Stimulated activated CD4-positive, alpha-beta T cell treated with anti-CD3 and anti-CD28 coated beads, Interleukin-12 subunit alpha, Interleukin-12 subunit beta, amount 100 ng/mL, for 4 hours (primary cell): ENCODE measurements at places on chromosomes 4 and X.

DNA sequence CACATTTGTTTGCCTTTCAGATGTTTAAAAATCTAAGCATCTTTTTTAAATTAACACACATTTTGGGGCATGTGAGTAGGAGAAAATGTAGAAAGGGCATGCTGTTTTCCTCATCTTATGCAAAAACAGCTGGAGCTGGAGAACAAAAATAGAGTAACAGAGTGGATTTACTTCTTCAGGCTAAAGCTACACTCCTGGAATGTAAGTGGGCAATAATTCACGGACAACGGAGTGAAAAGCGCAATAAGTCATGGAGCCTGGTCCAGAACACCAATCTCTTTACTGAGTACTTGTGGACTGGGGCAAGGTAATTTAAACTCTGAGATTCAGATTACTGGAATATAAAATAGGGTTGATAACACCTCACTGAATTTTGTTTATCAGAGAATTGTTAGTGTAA lies 1018.8 kb upstream of the HS3ST1 start:
- DNase-seq = no peak

DNA sequence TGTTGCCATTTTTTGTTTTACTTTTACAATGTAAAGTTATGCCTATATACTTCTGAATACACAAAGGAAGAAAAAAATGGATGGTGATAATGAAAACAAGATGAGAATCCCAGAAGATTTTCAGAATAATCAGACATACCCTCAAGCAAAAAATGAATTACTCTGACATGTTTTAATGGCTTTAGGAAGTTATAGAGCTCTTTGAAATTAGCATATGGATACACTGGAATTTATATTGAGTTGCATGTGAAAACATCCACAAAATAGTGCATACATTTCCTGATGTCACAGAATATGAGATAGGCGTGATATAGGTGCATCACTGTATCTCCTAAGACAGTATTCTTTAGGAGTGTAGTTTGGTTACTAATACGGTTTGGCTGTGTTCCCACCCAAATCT lies 351.3 kb downstream of the SLC7A11 start:
- no peak for DNase-seq

- DNase-seq = peak; percentile 7
Observed at GRCh38 chrX:110310896-110311295, 7.0 kb downstream of the AMMECR1 start.

DNA sequence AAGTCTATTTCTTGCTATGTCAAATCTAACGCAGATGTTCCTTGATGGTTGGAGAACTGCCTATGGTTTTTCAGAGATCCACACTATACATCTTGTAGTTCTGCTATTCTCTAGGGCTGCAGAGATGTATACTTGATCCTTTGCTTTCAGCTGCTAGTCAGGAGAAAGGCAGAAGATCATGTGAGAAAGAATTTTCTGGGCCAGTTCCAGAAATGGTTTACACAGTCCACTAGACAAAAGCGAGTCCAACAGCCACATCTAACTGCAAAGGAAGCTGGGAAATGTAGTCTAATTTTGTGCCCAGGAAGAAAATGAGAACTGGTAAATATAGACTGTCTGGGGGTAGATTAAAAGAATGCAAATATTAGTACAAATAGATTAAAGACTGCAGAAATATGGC lies 394.3 kb upstream of the SLIT2 start:
- DNase-seq = no peak

DNA sequence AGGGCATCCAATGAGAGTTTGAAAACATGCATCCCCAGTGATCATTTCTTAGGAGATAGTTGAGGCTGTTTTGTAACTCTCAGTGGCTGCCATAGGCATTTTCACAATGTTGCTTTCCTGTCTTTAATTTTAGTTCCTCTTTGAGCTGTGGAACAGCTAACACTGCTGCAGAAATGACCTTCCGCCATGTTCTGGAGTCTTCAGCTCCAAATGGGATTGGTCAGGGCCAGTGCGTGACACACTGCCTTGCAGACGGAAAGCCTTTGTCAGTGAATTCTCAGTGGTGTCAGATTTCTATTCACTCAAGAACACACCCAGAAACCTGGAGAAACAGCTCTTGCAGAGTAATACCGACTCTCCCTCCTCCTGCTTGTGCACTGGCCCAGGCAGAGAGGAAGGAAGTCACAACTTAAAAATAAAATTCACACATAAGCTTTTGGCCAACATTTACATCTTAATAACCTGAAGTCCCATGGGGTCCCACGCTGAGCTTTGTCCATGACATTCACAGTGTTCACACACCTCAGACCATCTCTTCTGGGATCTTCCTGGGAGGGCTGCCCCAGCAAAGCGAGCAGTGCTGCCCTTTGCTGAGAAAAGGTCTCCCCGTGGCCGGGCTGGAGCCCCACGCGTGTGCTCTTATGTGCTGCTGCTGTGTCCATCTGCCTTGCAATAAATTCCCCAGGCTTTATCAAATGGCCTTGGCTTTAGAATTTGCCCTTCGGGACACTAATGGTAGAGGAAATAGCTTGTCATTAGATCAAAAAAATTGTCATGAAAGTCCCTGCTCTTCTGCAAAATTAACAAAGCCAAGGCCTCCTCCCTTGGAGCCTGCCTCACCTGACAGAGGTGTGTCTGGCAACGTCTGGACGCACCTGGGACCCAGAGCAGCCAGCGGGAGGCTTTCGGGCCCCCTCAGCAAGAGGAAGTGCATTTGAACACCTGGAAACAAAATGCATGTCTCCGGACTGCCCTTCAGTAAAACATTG lies 126.8 kb downstream of the IRF2 start:
- DNase-seq = no peak

GRCh38 chr4:143699331-143700045 lies 987 bp downstream of the FREM3 start:
- no peak for DNase-seq

- no peak for DNase-seq
Observed at GRCh38 chrX:29487714-29488113, 727.6 kb upstream of the MAGEB2 start.

DNA sequence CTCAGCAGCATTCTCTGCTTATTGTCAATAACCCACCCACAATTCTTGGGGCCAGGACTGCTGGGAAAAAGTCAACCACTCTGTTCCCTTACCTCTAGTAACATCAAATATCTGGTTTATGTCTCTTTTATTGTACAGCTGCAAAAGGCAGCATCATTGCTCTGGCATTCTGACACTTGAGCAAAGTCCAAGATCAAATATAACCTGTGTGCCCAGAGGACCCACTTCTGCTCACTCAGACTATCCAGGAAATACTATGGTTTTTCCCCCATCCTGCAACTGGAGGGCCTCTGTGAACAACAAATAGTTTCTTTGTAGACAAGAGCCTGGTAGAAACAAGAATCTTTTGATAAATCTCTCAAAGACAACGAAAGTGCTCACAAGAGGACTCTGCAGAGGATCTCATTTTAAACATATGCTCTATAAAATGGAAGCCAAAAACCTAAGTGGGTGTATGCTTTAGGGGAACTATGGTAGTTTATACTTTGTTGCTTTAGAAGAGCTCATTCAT lies 154.7 kb downstream of the RAB28 start:
- no peak for DNase-seq

DNA sequence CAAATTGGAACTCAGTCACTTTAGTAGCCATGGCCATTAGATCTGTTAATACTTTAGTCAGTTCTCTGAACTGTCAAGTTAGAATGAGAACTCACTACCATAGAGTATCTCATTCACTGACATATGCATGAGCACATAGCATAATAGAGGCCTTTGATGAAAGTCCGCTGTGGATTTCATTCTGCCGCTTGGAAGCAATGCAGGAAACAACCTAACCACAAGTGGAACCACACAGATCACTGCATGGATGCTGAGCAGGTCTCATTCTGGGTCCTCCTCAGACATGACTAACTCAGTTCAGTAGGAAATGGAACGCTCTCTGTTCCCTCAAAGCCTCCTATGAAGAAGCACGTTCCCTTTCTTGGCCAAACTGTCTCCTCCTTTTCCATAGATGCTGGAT lies 1624.8 kb upstream of the TENM3 start:
- no peak for DNase-seq

- no peak for DNase-seq
Observed at GRCh38 chr4:79213010-79213409, 112.9 kb downstream of the NAA11 start.

DNA sequence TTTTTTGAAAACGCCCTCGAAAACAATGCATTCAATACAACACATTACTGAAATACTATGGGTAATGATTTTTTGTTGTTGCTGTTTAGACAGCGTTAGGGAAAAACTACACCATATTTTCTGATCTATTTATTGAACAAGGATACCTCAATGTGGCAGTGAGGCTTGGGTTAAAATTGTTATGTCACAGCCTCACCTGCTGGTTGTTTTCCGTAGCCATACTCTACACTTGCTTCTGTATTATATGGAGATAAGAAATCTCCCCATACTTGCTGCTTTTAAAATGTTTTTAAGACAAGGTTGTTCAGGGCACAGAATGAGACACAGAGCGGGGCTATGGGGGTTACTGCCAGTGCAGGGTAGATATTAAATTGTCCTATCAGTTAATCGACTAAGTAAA lies 221.6 kb upstream of the FTHL17 start:
- DNase-seq = no peak

- DNase-seq = no peak
Observed at GRCh38 chr4:17670423-17670822, 56.0 kb downstream of the MED28 start.

GRCh38 chr4:147334478-147334877 lies 146.4 kb upstream of the EDNRA start:
- DNase-seq = no peak

- DNase-seq = no peak
Observed at GRCh38 chrX:22818061-22818460, 181.7 kb upstream of the DDX53 start.

- peak; percentile 7 for DNase-seq
Observed at GRCh38 chrX:135185795-135186443, 14.7 kb upstream of the CT55 start.

- DNase-seq = no peak
Observed at GRCh38 chr4:175705407-175705806, 106.7 kb downstream of the GPM6A start.

DNA sequence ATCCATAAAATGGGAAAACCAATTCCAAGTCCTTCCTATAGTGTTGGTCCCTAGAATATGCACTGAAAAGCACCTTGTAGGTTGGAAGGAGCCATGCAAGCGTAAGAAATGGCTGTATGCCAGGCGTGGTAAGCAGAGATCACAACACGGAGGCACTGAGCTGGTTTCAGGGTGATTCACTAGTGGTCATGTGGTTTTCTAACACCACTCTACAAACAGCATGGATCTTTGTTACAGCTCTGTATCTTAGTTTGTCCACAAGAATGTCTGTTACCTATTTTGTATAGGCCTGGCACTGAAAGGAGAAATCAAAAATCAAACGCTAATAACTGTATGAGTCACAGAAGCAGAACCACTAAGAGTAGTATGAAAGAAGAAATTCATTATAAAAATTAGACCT lies 71.9 kb downstream of the MAGEB17 start:
- no peak for DNase-seq

GRCh38 chrX:120316587-120317283 lies 5.5 kb upstream of the TMEM255A start:
- DNase-seq = no peak

DNA sequence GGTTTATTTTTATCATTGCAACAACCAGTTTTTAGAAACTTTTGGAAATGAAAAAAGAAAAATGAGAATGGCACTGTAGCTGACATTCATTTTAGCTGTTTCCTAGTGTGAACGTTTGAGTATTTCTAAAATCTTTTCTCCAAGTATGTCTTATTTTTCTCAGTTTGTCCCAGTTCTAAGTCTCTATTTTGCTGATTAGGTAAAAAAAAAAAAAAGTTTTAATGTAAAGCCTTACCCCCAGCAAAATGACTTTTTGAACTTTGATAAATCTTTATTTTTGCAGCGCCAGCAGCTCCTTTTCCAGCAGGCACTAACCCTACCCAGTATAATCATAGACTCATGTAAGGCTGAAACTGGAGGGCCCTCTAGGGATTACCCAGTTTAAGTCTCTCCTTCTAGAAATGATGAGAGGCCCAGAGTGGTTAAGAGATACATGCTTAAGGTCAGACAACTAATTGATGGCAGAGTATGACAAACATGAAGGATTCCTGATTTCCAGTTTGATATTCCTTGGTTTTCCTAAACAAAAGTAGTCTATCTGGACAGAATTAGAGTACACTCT lies 84.3 kb upstream of the SLC4A4 start:
- DNase-seq = no peak

GRCh38 chr4:147596377-147596776 lies 20.8 kb upstream of the TMEM184C start:
- no peak for DNase-seq

- DNase-seq = no peak
Observed at GRCh38 chr4:178196751-178197374, 754.6 kb upstream of the AGA start.

DNA sequence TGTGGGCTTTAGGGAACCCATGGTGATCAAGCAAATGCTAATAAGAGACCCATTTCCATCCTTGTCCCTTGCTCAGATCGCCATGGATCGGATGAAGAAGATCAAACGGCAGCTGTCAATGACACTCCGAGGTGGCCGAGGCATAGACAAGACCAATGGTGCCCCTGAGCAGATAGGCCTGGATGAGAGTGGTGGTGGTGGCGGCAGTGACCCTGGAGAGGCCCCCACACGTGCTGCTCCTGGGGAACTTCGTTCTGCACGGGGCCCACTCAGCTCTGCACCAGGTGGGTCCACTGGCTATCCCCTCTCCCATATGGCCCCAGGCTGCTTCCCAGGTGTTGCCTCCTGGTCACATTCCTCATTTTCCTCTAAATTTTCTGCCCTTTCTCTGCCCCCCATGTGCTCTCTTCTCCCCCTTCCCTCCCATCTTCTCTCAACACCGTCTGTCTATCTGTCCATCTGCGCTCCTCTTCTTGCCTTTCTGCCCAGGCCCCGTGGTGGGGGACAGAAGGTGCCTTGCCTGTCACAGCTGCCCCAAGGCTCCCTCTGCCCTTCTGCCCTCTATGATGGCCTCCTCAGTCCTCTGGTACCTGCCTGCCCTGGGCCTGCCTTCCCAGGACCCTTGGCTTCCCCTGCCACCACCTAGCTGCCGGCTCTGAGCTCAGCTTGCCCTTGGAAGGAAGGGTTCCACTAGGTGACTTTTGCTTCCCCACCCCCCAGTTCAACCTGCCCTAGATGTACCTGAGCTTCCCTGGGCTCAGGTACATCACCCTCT lies 5.2 kb downstream of the CDK16 start:
- DNase-seq = no peak

- no peak for DNase-seq
Observed at GRCh38 chr4:112119353-112119783, 25.9 kb upstream of the FAM241A start.

DNA sequence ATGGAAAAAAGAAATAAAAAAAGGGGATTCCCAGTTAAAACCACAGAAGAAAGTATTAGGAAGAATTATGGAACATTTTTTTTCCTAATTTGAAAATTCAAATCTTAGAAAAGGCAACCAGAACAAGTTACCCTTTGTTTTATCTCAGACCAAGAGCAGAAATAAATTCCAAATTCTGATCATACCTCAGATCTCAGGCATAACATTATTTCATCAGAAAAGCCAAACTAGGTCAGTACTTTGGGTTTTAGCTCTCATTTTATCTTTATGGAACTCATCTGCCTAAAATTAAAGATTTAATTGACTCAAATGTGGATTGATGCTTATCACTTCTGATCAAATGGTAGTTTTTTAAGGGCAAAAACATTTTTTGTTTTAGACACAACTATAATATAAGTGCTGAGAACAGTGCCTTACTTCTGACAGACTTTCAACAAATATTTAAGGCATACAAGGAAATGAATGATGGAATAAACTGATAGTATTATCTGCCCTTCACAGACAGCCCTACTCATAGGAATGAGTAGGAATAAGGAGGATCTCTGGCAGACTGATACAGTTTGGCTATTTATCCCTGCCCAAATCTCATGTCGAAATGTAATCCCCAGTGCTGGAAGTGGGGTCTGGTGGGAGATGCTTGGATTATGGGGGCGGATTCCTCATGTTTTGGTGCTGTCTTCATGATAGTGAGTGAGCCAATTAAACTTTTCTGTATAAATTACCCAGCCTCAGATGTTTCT lies 245.3 kb upstream of the PITX2 start:
- no peak for DNase-seq
